Esophagus squamous epithelium (tissue), 5 donors: ENCODE measurements at places on chromosomes 3 and 15. TPM values are rescaled to one million over a fixed set of nuclear protein-coding genes. Genes with fewer than 3 reads are reported as not detected.

The CPN2 gene
- total RNA-seq, result not detected

GRCh38 chr3:155702745-155703591, 41.9 kb downstream of the PLCH1 start:
- DNase-seq, result no peak

The SIDT1 gene
- total RNA-seq, result 4.4 TPM

DNA sequence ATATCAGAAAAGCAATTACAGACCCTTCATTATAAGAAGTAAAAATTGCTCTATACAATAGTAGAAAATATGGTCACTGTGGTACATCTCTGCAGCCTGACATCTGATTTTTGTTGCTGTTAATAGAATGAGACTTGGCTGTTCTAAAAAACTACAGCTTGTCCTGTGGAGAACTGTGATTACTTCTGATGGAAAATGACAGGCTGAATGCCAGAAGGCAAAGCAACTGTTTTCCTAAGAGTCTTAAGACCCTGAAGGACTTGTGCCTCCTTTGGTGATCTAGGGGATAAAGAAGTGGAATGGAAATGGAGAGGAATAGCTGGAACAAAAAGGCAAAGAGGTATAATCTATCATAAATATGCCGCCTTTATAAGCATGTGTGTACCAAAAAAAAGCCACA, 314.8 kb downstream of the BCHE start:
- no peak for DNase-seq

GRCh38 chr3:155890671-155891190, 20.3 kb downstream of the GMPS start:
- no peak for DNase-seq

GRCh38 chr15:77984446-77984861, 93.1 kb downstream of the TBC1D2B start:
- DNase-seq, result no peak

- DNase-seq, result no peak
These were observed 30.7 kb downstream of the SACM1L start for GRCh38 chr3:45719655-45720487.

The EPHB3 gene
- 21.2 TPM for total RNA-seq

- DNase-seq, result no peak
These were observed 1448.4 kb upstream of the ALCAM start for GRCh38 chr3:103918336-103918735.

DNA sequence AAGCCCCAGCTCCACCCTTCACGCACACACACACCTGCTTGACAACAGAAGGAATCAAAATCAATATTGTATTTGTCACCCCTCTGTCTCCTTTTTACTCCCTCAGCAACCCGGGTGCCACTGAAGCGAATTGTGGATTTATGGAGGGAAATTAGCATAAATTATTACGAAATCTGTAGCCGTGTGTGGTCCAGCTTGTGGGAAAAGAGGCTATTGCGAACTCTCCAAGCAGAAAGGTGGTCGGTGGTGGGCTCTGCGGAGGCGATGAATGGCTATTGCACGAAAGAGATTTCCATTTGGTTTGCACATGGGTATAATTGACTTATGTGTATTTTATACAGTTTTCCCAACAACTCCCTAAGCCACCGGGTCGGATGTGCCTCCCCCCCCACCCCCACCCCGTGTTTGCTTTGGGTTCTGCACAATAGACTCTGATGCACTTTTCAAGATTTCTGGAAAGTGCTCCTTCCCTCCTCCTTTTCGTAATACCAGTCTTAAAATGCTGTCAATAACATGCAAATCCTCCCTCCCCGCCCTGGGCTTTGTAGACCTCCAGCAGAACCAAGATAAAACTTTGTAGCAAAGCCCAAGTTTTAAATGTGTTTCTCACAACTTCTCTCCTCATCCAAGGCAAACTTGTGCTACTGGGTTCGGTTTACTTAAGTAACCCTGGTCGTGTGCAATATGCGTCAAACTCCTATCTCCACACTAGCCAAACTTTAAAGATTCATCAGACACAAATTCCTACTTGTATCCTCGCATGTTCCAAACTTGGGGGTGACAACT, 3.1 kb upstream of the FOXB1 start:
- DNase-seq, result no peak

DNA sequence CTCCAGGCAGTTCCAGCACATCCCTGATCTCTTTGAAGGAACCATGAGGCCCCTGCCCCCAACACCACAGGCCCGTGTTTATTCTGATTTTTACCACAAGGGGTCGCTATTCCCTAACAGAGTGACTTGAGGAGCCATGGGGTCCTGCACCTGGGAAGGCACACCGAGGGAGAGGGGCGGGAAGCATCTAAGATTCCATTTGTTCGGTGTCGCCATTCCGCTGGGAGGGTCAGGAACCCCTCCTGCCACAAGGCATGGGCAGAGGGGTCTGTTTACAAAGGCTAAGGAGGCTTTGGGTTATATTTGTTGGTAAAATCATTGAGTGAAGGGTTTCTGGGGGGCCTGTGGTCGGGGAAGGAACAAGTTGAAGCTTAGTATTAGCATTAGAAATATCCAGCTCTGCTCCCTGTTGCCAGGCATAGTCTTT, 77.1 kb downstream of the WDR76 start:
- no peak for DNase-seq

The CYP11A1 gene
- total RNA-seq, result 1.3 TPM

The AMOTL2 gene
- 54.5 TPM for total RNA-seq

DNA sequence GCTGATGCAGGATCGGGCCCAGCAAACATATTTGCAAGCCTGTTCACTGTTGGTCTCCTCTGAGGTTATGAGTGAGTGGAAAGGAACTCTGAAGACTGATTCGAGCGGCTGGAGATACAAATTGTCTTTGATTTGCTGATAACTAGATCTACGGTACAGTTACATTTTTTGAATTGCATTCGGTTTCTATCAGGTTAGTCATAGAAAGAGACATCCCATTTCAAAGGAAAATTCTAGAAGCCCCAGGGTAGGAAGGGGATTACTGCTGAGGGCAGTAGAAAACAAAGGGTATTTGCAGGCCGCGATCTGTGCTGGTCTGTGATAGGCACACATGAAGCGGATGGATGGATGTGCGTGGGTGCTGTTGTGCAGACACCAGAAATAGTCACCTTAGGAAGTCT, 228.4 kb downstream of the ITPR1 start:
- DNase-seq, result no peak

GRCh38 chr15:101070502-101071273, 151.5 kb downstream of the LRRK1 start:
- no peak for DNase-seq

GRCh38 chr15:57797110-57797509, 90.6 kb downstream of the POLR2M start:
- DNase-seq, result no peak

GRCh38 chr15:38991126-38991525, 426.5 kb upstream of the RASGRP1 start:
- no peak for DNase-seq

DNA sequence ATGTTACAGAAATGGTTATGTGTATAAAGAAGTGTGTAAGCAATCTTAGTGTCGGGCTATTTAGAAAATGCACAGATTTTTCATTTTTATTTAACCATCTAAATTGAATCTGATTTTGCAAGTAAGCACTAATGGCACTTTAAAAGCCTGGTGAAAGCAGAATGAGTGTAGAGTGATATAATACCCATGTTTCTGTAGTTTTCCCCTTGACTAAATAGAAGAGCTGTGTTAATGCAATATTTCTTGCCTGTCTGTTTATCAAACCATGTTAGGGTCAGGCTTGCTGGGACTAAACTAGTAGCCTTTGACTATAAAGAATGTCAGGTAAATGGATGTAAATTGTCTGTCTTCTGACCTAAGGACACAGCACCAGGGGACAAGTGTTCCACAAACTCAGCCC, 714.0 kb downstream of the CADM2 start:
- DNase-seq, result no peak

DNA sequence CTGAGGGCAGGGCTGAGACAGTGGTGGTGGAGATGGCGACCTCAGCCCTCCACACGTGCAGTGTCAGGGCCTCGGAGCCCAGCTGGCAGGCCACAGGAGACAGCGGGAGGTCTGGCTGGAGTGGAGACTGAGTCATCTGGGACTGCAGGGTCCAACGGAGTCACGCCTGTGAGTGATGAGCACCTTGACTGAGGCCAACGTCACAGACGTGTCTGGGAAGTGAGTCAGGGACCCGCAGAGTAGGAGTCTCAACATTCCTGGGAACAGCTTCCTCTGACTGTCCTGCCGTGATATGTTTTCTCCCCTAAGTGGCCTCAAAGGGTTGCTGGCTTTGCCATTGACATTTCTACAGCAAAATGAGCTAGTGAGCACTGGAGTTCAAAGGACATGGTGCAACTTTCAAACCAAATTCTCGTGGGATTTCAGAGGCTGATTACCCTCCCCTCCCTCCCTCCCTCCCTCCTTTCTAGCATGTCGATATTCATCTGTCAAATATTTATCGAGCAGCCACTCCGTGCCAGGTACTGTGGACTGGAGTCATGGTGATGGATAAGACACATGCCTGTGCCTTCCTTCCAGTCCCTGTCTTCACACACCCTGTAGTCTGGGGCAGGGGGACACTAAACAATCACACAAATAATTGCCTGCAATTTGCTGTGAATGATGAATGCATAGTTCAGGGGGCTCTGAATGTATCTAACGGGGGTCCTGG, 53.3 kb upstream of the AMOTL2 start:
- no peak for DNase-seq
